ENCODE measurements at places on chromosomes 16 and 17.

DNA sequence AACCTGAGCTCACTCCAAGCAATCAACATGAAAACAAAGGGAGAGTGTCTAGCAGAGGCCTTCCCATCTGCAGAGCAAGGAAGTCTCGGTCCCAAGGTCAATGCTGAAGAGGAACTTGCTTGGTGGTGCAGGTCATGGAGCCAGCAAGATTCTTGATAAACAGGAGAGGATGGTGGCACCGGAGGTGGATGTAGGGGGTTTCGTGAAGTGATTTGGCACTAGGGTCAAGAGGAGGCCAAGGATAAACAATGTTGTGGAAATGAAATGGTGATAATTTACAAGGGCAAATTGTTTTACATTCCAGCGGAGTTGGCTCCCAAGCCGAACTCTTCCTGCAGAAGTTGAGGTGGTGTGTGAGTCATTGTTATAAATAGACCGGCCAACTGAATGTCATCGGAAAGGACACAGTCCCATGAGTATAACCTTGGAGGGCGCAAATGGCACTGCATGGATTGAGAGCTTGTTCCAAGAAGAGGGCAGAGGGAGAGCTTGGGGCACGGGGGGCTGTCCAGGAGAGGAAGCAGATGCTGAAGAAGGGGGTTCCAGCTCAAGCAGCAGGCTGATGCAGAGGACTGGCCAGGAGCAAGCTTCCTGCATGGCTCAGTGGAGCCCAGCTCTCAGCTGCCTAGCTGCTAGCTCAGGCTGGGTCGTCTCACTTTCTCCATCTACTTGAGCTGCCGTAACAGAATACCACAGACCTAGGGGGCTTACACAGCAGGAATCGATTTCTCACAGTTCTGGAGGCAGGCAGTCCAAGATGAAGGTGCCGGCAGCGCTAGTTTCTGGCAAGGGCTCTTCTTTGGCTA lies 136.6 kb downstream of the COPRS start:
- DNase-seq: no peak

DNA sequence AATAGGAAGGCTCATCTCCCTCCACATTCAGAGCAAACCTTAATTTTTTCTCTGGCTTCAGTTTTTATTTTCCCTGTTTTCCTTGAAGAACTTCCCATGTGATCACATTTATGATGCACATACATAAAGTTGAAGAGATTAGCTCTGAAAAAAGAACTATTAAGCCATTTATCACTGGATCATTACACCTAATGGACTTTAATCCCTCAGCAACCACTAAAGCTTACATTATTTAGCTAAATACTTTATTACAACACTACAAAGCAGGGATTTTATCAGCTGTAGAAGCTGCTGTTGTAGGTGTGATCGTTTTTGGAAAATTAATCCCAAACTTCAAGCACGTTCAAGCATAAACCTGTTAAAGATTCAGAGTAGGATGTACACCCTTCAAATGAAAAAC lies 21.1 kb downstream of the SMYD4 start:
- no peak for DNase-seq

DNA sequence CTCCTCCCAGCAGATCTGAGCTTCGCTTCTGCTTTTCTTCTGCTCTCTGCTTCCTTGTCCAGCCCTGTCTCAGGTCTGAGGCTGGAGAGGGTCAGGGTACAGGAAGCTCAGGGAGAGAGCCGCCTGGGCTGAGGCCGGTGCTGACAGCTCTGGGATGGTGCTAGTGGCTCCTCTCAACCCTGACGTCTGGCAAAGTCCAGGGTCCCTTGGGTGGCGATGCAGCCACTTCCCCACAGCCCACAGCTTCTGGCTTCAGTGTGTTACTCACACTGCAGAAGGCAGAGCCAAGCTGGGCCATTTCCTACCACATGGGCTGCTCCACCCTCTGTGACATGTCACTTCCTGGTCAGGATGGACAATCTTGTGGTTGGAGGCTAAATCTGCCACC lies at the start of gene CD300C:
TSS of gene CD300C (minus strand) at position 273 of the 388 bp plus-strand sequence. CDS start 333 bp downstream, outside the sequence.
- DNase-seq: no peak

DNA sequence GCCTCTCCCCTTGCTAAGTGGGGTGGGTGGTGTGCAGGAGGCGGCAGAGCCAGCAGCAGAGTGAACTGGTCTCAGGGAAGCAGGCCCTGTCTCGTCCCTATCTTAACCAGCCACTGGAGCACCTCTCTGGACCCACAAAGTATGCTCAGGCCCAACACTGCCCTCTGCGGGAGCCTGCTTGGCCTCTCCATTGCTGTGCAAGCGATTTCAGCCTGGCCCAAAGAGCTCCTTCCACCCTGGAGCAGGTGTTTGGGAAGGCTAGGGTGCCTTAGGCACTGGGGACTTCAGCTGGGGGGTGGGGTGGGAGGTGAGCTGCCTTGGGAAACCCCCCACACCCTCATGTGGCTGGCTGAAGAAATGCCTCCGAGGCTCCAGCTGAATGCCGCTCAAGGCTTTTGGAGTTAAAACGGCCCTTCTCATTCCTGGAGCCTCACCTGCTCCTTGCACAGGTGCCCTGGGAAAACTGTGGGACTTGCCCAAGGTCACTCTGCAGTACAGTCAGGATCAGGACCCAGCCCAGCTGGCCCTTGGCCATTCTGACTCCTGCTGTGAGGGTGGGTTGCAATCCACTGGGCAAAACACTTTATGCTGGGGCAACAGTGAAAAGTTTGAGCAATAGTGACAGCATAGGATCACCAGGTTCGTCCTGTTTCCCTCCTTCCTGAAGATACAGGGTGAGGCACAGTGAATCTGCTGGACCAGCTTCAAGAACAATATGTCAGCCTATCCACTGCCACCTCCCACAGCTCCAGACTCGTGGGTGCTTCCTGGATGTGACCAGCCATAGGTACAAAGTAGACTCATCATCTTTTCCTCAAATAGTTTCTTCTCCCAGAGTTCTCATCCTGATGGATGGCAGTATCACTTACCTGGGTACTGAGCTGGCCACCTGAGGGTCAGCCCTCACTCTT lies 5.9 kb upstream of the UBE2O start:
- DNase-seq: no peak

GRCh38 chr16:56732366-56732765 lies 2.4 kb downstream of the NUP93 start:
- DNase-seq: no peak

DNA sequence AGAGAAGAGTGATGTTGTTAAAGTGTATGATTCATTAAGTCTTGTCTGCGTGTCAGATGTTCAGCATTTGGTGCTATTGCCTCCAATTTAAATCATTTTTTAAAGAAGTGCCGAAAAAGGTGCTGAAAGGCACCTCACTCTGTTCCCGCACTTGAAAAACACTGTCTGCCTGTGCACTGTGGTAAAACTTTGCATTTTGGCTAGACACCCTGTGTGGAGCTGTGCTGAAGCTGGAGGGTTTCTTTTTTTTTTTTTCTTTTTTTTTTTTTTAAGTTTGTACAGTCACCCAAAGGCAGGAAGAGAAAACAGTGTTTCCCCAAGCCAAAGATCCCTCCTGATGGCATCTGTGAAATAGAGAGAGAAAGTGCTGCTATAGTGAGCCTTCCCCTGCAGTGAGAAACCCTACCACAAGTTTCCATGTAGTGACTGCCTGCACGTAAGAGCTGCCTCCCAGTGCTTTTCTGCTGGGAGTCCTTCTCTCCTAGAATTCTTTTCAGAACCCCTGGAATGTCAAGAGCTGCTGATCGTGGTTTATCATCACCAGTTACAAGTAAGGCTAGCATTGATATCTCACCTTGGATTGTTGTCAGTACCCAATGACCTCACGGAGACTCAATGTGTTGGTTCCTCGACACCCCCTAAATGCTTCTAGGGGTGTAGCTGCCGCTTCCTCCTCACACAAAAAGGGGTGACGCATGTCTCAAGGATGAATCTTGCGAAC lies 116.0 kb upstream of the SOX9 start:
- DNase-seq: no peak

DNA sequence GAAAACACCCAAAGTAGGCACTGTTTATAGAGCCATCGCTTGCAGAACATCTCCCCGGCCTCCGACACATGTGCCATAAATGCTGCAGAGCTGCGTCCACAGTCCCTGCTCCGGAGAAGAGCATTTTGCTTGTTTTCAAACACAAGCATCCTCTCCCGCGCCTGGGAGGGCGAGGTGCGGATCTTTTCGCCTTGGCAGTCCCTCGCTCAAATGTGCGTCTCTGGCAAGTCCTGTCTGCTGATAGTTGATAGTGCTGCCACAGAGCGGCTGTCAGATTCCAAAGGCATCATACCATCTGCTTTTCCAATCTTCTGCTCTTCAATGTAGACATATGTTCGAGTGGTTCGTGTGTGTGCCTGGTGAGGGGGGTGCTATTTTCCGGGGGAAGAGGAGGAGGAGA lies 603.7 kb downstream of the MAF start:
- DNase-seq: no peak

DNA sequence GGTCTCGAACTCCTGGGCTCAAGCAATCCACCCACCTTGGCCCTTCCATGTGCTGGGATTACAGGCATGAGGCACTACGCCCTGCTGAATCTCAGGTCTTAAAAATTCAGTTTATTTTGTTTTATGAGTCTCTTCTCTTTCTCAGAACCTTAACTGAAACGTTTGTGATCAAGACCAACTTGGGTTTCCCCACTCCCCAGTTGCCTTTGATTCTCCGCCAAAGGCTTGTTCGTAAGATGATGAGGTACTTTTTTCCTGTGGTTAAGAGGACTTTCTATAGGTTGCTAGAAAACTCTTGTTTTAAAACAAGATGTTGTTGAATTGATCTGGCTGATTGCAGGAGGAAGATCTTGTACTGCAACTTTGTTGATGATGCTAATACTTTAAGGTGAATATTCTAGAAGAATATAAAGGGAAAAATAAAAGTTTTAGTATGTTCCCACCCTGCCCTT lies 11.7 kb downstream of the ABCC1 start:
- no peak for DNase-seq

DNA sequence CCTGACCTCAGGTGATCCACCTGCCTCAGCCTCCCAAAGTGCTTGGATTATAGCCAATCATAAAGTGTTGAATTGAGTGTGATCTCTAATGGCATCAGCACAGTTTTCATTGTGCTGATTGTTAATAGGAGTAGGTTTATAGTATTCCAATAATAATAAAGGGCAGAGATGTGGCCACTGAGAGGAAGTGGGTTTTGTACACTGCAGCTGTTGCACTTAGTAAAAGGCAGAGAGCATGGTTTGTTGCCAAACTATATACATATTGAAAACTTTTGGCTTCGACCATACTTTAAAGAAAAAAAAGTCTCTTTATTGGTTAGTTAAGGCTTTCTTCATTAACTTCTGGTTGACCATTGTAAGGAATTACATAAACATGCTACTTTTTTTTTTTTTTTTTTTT lies 185.9 kb downstream of the CDK5R1 start:
- DNase-seq: no peak

DNA sequence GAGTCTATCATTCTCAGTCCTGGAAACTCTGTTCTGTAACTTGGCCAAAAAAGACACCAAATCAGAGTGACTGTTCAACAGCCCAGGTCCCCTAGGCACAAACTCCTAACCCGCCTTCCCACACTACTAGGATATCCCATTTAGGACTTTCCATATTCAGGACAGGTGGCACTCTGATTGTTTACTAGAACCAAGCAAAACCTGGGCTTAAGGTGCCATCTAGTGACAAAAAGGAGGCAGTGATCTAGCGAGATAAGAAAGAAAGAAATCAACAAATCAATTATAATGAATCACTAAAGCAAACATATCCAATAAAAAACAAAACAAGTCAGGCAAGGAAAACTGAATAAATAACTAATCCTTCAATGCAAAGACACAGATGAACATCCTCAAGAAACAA lies 203.9 kb downstream of the CEP112 start:
- no peak for DNase-seq

GRCh38 chr16:85403693-85404092 lies 209.4 kb upstream of the GSE1 start:
- DNase-seq: no peak

GRCh38 chr17:48308581-48308980 lies 121.4 kb downstream of the SKAP1 start:
- no peak for DNase-seq

- DNase-seq: no peak
These were observed 46.5 kb upstream of the GSE1 start for GRCh38 chr16:85566561-85567100.

- no peak for DNase-seq
These were observed 1.7 kb downstream of the PPM1D start for GRCh38 chr17:60601447-60602384.

GRCh38 chr17:78176548-78177025 lies 8.2 kb downstream of the SYNGR2 start:
- no peak for DNase-seq

Data from vagina (tissue), 2 donors.